Central memory CD4-positive, alpha-beta T cell (primary cell): ENCODE measurements at places on chromosomes 6 and 20.

- no peak for DNase-seq
These were observed 138.7 kb upstream of the BACH2 start for GRCh38 chr6:90435207-90435899.

DNA sequence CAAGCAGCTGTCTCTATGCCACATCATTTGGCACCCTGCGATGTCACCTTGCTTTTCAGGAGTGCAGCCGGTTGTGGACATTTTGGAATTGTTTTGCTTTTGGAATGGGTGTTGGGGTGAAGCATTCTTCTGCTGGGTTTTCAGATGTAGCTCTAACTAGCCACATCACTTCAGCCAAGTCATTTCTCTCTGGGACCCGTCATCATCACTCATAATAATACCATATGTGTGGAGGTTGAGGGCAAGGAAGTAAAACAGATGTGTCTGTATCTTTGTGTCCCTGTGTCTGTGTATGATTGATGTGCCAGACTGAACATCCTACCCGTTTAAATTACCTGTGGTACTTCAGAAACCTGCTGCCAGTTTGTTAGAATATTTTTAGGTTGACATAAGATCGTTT, 49.5 kb upstream of the TULP4 start:
- no peak for DNase-seq

DNA sequence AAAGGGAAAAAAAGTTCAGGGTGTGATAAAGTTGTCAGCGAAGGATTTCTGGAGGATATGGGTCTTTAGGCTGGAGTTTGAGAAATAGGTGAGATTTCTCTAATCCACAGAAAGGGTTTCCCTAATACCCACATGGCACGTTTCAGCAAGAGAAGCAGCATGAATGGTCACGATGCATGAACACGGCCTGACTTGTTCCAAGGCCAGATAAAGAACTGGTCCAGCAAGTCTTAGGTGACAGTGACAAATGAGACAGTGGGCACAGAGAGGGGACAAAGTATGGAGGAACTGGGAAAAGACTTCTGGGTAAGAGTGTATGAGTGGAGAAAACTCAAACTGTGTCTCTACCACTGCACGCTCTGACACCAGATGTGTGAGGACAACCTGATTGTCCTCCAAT, 262.0 kb upstream of the FOXQ1 start:
- DNase-seq, result no peak

DNA sequence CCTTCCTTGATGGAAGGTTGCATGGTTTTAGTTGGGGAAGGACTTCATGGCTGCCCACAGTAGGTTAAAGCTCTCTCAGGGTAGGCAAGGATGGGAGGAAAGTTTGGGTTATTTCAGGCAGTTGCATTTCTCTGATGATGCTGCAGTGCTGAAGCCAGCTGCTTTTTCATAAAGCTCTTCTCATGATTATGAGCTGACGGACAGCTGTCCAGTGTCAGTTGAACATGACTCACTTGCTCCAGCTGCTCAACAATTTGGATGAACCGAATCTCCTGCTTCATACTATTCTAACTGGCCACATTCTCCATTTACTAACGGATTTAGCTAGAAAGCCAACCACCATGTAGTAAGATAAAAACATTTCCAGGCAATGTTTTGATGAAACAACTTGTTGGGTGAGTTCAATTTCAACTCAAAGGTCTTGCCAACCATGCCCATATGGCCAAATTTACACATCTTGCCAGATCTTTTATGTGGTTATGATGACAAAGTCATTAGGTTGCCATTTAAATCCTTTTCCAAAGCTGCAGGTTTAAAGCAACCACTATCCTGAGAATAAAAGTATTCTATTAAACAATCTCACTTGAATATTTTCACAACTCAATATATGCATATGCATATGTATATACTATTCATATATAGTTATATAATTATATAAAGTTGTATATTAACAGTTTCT, 125.9 kb downstream of the HS3ST5 start:
- DNase-seq, result no peak

DNA sequence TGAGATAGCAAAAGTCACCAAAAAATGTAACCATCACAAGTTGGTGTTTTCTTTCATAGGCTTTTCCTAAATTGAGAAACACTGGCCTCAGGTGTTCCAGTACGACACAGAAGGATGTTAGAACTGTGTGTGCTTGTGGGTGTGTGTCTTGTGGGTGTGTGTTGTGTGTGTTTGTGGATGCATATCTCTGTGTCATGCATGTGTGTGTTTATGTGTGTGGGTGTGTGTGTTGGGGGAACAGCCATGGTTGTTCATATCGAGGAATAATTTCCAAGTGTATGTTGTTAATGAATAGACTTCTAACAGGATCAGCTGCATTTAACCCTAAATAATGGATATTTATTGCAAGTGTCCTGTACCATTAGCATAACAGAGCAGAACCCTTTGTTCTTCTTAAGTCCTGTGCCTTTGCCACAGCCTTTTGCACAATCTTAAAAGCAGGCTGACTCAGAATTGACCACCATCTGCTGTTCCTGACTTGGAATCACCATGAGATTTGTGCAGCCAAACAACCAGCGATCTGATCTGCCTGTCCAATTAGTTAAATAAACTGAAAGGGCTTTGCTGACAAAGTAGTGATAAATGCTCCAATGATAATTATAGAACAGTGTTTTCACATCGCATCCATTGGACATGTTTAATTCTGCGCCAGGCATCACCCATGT, 7.6 kb downstream of the CD93 start:
- no peak for DNase-seq
